ENCODE measurements at places on chromosomes 4 and X. TPM values are rescaled to one million over a fixed set of nuclear protein-coding genes. Genes with fewer than 3 reads are reported as not detected.

Gene NLRP2B
- total RNA-seq = not detected

Gene TMEM150C
- total RNA-seq = 48.8 TPM

Gene SRPX
- 25.5 TPM for total RNA-seq

Gene ATG4A
- 4.8 TPM for total RNA-seq

Gene PROM1
- total RNA-seq = 2.9 TPM

Gene MTTP
- total RNA-seq = 1.9 TPM

Gene SPANXN3
- total RNA-seq = not detected

Gene CDS1
- total RNA-seq = 10.1 TPM

Gene XAGE1A
- total RNA-seq = not detected

Gene SPIN2B
- 10.7 TPM for total RNA-seq
